ENCODE measurements at places on chromosomes 1 and 21.

DNA sequence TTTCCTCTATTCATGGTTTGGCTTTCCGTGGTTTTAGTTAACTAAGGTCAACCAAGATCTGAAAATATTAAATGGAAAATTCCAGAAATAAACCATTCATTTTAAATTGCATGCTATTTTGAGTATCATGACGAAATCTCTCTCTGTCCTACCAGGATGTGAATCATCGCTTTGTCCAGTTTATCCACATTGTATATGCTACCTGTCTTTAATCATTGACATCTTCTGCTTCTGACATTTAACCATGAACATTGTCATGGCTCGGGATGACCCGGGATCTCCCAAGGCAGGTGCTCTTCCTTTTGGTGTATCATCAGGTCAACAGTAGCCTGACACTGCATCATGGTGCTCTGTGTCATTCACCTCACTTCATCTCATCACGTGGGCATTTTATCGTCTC lies 125.5 kb upstream of the HNRNPU start:
- DNase-seq: no peak

GRCh38 chr1:183887826-183888819 lies 83.2 kb downstream of the RGL1 start:
- no peak for DNase-seq

- no peak for DNase-seq
Measured at GRCh38 chr1:17915511-17916197, 160.5 kb downstream of the ACTL8 start.

GRCh38 chr1:217982331-217983050 lies 302.6 kb upstream of the RRP15 start:
- no peak for DNase-seq

- DNase-seq: no peak
Measured at GRCh38 chr1:182237329-182237728, 154.3 kb downstream of the GLUL start.

GRCh38 chr1:147717706-147718097 lies 42.7 kb downstream of the GJA5 start:
- no peak for DNase-seq

DNA sequence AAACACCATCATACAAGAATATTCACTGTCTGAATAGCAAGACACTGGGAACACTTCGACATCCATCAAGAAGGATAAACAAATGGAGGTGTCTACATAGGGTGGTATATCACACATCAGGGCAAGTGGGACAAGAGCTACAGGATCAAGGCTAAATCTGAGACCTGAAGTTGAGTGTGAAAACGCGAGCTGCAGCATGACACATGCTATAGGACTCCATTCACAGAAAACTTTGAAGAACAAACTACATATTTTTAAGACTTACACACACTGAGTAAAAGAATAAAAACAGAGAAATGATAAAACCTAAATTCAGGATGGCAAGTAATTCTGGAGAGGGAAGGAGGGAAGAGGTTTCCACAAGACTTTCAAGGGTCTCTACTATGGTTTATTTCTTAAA lies 2.1 kb downstream of the TTC39A start:
- DNase-seq: no peak

DNA sequence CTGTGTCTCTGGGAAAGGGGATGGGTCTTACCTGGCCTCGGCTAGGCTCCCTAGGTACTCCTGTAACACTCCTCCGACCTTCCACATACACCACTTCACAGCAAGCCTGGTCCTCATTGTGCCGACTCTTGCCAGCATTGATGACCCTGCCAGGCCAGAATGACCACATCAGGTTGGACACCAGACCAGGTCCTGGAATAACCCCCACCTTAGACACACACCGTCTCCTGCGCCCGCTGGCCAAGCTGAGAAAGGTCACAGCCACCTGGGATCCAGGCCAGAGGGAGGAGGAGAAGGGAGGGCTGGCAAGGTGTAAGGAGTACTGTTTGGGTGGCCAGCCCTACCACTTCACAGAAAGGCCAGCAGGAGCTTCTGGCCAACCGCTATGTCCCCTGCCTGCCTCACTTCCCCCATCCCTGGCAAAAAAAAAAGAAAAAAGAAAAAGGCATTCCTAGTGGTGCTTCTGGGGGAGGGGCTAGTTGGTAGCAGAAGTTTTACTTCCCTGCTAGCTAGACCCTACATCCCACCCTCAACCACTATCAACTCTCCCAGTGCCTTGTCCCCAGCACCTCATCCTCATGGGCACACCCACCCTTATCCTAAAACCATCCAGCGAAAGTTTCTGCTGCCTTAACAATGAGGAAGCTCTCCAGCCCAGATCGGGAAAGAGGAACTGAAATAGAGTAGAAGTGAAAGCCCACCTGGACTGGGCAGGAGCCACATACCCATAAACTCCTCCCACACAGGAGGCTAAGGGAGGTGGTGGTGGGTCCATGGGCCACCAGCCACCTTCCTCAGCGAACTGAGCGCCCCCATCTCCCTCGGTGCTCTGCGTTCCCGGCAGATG lies 1.4 kb downstream of the PPM1J start:
- DNase-seq: no peak

DNA sequence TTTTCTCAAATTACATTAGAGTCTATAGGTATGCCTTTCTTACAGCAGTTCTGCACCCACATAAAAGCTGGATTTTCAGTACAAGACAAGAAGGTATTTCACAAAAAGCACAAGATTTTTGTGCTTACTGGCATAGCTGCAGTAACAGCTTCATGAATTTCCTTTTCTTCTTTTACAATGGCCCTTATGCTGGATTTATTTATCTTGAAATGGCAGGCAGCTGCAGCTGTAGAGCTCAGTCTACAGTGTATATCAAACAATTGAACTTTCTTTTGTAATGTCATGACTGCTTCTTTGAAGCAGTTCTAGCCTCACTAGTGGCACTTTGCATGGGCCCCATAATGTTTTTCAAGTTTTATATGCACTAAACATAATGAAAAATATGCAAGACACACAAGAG lies 510.2 kb downstream of the KCNT2 start:
- no peak for DNase-seq

- DNase-seq: peak; percentile 68
Measured at GRCh38 chr1:32204943-32205361, 519 bp upstream of the IQCC start.

- DNase-seq: no peak
Measured at GRCh38 chr1:248152056-248152827, 7.3 kb downstream of the OR2M5 start.
